ENCODE measurements at places on chromosomes 7 and 10.
A peak's percentile ranks its signal among the peaks of the same experiment; 100 is the strongest.

DNA sequence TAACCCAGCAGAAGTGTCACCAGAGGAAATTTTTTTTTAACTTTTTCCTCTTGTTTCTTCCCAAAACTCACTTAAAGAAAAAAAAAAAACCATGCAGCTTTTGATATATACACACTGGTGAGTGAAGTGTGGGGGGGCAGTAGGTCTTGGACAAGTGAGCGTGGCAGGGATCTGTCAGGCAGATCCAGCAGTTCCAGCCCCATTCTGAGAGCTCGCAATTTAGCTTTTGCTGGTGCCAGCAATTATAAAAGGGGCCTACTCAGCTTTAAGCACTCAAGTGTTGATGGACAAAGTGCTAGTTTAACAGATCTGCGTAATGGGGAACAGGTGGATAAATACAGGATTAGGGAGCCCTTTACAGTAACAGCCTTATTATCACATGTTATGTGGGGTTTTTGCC, 619.2 kb upstream of the GALNT17 start:
- DNase-seq = peak; percentile 12
- H3K27me3 ChIP-seq = no peaks in the 10 kb centered on the region
- H3K27ac ChIP-seq = no peak overlapping the region
- no peaks in the 10 kb centered on the region for H3K36me3 ChIP-seq
- H3K4me1 ChIP-seq = peaks cover 12% of the 10 kb centered on the region

- H3K36me3 ChIP-seq = no peaks in the 10 kb centered on the region
- no peak for DNase-seq
- H3K4me3 ChIP-seq = no peak overlapping the region
- peaks cover 24% of the 10 kb centered on the region for H3K4me1 ChIP-seq
- no peaks in the 10 kb centered on the region for H3K27me3 ChIP-seq
Observed at GRCh38 chr7:108408296-108408991, 47.8 kb downstream of the NRCAM start.

DNA sequence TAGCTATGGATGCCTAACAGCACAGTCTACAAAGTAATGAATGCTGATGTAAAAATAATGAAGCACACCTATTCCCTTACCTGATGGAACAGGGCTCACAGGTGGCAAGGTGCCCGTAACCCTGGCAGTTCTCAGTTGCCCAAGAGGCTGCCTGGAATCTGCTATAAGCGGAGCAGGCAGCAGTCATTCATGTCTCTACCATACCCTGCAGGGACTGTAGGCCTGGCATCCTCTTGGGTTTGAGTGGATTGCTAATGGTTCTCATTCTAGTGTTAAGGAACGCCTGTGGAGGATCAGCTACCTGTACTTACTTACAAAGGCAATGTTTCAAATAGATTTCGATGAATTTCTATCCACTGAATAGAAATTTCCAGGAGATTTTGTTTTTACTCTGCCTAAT, 38.4 kb downstream of the BAIAP2L1 start:
- H3K4me1 ChIP-seq = no peaks in the 10 kb centered on the region
- no peak for DNase-seq
- no peak overlapping the region for H3K27ac ChIP-seq
- H3K36me3 ChIP-seq = no peaks in the 10 kb centered on the region
- H3K27me3 ChIP-seq = no peaks in the 10 kb centered on the region

DNA sequence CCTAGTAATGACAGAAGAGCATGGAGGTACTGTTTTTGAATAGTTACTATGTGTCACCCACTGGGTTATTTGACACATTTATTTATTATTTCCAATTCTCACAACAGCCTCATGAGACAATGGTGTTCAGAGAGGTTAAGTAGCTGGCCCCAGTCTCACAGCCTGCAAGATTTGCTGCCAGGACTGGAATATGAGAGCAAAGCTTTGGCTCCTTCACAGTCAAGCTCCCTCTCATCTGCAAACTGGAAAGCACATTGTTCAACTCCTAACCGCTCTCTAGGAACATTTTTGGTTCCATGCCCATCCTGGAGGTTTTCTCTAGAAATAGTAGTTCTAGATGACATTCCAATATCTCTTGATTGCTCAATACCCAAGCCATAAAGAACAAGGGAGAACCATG, 75.5 kb upstream of the CXCL12 start:
- no peak overlapping the region for H3K4me3 ChIP-seq
- no peaks in the 10 kb centered on the region for H3K36me3 ChIP-seq
- H3K4me1 ChIP-seq = no peaks in the 10 kb centered on the region

- H3K27me3 ChIP-seq = no peaks in the 10 kb centered on the region
- peak overlapping the region; percentile 98 for H3K4me3 ChIP-seq
- H3K4me1 ChIP-seq = no peaks in the 10 kb centered on the region
- peak overlapping the region; percentile 72 for H3K27ac ChIP-seq
- no peaks in the 10 kb centered on the region for H3K36me3 ChIP-seq
Observed at GRCh38 chr7:24978843-24979469, 1.0 kb downstream of the OSBPL3 start.

DNA sequence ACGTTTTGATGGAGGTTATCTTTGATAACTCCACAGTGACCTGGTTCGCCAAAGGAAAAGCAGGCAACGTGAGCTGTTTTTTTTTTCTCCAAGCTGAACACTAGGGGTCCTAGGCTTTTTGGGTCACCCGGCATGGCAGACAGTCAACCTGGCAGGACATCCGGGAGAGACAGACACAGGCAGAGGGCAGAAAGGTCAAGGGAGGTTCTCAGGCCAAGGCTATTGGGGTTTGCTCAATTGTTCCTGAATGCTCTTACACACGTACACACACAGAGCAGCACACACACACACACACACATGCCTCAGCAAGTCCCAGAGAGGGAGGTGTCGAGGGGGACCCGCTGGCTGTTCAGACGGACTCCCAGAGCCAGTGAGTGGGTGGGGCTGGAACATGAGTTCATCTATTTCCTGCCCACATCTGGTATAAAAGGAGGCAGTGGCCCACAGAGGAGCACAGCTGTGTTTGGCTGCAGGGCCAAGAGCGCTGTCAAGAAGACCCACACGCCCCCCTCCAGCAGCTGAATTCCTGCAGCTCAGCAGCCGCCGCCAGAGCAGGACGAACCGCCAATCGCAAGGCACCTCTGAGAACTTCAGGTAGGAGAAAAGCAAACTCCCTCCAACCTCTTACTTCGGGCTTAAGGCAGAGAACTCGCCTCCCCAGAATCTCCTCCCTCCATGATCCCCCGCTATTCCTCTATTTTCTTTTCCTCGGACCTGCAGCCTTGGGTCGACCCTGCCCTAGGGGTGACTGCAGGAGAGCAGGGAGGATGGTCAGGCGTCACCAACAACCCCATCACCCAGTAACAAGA, at the start of gene SERPINE1:
TSS of gene SERPINE1 (plus strand) at position 454 of the 809 bp plus-strand sequence. CDS start 1,290 bp downstream, outside the sequence.
- H3K27ac ChIP-seq = peak within 1 kb of the TSS; percentile 51
- no peaks in the 10 kb centered on the region for H3K27me3 ChIP-seq
- H3K4me3 ChIP-seq = peak within 1 kb of the TSS; percentile 34

- DNase-seq = no peak
- H3K27me3 ChIP-seq = no peaks in the 10 kb centered on the region
- H3K4me1 ChIP-seq = no peaks in the 10 kb centered on the region
- H3K36me3 ChIP-seq = no peaks in the 10 kb centered on the region
- H3K27ac ChIP-seq = no peak overlapping the region
- H3K4me3 ChIP-seq = no peak overlapping the region
Observed at GRCh38 chr7:111762211-111762610, 199.9 kb upstream of the IMMP2L start.

GRCh38 chr10:1575481-1576244, 161.7 kb downstream of the ADARB2 start:
- H3K27ac ChIP-seq = no peak overlapping the region
- H3K27me3 ChIP-seq = no peaks in the 10 kb centered on the region
- no peaks in the 10 kb centered on the region for H3K4me1 ChIP-seq
- H3K36me3 ChIP-seq = no peaks in the 10 kb centered on the region
- DNase-seq = no peak
- no peak overlapping the region for H3K4me3 ChIP-seq

Data from SJCRH30 (cell line).